CD4-positive, alpha-beta T cell treated with Interferon alpha-2 for 1 hour (primary cell): ENCODE measurements at places on chromosomes 16 and 17.

- DNase-seq, result no peak
Measured at GRCh38 chr16:20952139-20952920, 51.8 kb downstream of the LYRM1 start.

DNA sequence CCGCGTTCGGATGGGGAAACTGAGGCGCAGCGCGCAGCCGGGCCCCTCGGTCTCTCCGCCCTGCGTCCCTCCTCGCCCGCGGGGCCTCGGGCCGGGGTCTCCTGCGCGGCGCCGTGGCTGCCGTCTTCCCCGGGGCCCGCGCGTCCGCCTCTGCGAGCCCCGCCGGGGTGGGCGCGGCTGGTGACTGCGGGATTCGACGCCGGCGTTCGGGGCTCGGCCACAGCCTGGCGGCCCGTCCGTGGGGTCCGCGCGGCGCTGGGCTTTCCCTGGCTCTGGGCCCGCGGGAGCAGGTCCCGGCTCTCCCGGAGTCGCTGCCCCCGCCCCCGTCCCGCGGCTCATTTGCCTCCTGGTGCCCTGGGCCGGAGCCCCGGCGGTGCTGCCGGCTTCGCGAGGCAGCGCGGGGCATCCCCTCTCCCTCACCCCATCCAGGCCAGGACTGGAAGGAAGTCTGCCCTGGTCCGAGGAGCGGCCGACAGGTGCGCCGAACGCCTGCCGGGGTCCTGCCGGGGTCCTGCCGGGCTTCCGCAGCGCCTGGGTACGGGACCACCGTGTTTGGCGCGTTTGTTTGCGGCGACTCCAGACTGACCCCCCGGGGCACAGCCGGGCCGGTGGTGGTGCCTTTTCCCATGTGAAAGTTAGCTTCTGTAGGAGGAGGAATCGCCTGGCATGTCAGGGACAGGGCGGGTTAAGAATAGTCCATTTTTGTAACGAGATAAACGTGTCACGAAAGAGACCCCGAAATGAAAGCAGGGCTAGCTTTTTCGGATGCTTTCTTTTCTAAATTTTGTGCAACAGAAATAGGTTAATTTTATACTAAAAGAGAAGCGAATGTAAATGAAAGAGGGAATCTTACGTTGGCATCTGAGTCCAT is 671 bp downstream of the CHMP6 start:
- no peak for DNase-seq

DNA sequence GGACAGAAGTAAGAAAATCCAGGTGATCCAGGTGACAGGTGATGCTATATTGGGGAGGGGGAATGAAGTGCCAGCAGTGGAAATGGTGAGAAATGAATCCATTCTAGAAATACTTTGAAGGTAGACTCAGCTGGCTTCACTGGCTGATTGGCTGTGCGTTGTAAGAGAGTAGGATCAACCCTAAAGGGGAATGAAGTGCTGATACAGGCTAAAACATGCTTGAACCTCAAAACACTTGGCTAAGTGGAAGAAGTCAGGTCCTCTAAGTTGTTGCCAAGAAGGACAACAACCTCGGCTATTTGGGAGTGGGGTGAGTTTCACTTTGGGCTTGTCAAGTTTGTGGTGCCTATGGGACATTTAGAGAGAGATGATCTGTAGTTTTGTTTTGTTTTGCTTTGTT is 24.1 kb upstream of the SCNN1B start:
- DNase-seq, result no peak

DNA sequence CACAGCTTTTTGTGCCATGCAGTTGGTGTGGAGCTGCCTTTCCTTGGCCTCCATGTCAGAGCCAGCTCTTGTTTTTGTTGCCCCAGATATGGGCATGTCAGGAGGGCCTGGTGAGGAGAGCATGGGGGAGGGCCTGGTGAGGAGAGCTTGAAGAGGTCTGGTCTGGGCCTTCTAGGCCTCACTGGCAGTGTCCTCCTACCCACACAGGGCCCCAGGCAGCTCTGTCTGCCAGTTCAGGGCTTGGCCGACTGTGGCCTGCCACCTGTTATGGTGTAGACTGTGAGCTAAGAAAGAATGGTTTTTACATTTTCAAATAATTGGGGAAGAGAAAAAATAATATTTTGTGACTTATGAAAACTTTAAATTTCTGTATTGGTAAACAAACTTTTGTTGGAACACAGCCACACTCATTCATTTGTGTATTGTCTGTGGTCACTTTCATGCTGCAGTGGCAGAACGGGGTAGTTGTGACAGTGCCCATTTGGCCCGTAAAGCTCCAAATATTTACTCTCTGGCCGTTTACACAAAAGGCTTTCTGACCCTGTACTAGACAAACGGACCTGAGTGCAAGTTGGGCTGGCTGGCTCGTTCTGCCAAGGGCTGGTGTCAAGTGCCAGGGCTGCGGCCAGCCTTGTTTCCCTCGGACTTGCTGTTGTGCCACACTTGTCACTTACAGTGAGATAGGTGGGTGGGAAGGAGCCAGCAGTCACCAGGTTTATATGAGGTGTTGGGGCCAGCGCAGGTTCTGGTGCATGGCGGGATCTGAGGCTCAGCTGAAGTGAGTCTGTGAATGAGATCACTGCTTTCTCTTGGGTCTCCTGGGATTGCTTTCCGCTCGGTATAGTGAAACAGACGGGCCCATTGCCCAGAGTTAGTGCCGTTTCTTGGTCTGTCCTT is 18.2 kb downstream of the PGS1 start:
- DNase-seq, result no peak

- DNase-seq, result no peak
Measured at GRCh38 chr17:10745231-10745630, 15.4 kb upstream of the TMEM220 start.

GRCh38 chr16:68265078-68265920 is 973 bp downstream of the SLC7A6 start:
- peak; percentile 51 for DNase-seq
